Kasumi-1 (cell line): ENCODE measurements at places on chromosomes 2 and 18.

DNA sequence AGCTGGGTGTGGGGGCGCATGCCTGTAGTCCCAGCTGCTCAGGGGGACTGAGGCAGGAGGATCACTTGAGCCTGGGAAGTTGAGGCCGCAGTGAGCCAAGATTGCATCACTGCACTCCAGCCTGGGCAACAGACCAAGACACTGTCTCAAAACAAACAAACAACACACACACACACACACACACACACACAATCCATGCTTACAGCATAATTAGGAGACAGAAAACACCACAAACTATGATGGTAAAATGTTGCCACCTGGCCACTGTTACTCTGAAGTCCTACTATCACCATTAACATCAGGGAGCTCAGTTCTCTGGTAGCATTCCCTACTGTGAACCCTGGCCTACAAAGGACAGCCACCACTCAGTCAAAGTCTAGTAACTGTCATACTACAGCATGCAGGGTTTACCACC lies 18.3 kb downstream of the DNPEP start:
- DNase-seq, result no peak

GRCh38 chr2:141863964-141864363 lies 266.9 kb downstream of the LRP1B start:
- no peak for DNase-seq

DNA sequence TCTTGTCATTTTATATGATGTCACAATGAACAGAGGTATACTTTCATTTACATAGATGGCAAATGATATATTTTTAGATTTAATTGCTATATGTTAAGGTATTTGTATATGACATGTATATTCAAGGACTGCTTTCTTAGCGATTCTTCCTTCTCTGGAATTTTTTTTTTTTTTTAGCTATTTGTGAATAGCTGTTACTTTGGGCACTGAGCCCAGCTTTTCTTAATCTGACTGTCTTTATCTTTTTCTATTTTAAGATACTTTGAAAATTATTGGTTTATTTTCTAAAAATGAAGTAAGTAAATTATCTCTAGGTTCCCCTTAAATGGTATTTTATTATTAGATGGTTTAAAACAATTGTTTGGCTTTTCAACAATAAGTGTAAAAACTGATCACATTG lies 4.0 kb upstream of the GLS start:
- DNase-seq, result no peak

GRCh38 chr2:138121666-138122661 lies 157.7 kb downstream of the HNMT start:
- DNase-seq, result no peak

- no peak for DNase-seq
Measured at GRCh38 chr2:240462073-240462706, 26.7 kb downstream of the GPC1 start.

DNA sequence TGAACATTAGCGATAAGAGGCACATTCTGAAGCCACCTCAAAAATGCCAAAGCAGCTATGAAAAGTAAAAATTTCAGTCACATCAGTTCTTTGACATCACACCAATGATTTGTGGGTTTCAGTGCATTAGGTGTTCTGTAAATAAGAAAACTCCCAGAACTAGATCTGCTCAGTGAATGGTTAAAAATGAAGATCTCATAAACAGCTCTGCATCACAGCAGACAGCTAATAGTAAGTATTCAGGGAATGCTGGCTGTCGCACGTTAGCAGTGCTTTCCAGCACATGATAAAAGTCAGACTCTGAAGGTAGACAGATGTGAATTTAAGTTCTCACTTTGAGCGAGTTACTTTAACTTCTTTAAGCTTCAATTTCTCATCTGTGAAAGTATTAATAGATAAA lies 154.9 kb downstream of the SATB2 start:
- DNase-seq, result no peak

GRCh38 chr18:2471523-2471922 lies 99.8 kb downstream of the METTL4 start:
- no peak for DNase-seq

DNA sequence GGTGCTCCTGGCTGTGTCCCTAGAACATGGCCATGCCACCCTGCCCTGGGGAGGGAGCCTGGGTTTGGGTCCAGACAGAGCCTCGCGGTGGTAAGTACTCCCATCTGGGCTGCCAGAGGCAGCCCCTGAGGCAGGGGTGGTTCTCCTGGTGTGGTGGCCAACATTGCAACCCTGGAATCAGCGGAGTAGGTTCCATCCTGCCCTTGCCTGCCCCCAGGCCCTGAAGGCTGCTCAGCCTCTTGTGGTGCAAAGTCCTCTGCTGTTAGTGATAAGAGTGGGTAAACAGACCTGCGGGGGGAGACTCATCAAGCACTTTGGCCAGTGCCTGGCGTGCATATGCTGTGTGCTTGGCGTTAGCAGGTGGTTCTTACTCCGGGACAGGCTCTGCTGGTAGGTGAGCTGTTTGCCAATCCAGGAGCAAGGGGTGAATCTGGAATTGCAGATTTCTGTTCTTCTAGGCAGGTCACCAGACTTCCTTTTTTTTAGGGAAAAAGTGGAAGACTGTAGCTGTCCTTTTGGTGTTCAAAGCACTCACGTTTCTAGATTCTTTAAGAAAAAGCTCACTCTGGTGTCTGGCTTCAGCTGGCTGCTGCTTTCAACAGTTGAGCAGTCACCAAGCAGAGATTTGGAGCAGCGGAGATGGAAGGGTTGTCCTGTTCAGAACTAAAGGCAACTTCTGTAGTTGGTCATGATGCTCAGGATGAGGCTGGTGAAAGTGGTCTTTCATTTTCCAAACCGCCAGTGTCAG lies 3.2 kb downstream of the CNNM3 start:
- DNase-seq, result no peak

GRCh38 chr2:150690261-150690660 lies 202.8 kb upstream of the RND3 start:
- DNase-seq, result no peak

DNA sequence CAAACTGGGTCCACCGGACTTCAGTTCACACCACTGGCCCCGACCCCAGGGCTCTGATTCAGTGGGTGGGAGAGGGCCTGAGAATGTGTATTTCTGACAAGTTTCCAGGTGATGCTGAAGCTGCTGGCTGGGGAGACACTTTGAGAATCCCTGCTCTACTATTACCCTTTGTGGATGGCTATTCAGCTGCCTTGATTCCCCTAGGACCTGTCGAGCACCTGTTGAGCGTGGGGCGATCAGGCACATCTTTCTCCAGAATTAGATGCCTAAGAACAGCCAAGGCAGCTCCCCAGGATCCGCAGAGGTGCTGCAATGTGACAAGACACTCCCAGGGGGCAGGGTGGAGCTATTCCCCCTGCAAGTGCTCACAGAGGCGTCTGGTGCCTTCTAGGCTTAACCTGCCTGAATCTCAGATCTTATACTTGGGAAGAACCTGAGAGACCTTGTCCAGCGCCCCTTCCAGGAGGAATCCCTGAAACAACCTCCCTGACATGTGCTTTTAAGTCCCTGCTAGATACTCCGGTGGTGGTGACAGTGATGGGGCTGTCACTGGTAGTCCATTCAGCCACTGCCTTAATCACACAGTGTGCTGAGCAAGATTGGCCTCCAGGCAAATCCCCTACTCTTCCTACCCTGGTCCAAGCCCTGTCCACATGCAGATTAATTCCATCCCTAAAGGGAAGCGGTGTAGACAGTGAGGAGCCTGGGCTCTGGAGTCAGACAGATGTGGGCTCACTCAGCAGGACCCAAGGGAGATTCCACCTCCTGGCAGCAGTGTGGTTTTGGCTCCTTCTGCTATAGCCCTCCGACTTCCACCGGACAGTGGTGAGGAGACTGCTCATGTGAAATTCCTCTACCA lies 43.4 kb upstream of the OTOF start:
- peak; percentile 39 for DNase-seq

DNA sequence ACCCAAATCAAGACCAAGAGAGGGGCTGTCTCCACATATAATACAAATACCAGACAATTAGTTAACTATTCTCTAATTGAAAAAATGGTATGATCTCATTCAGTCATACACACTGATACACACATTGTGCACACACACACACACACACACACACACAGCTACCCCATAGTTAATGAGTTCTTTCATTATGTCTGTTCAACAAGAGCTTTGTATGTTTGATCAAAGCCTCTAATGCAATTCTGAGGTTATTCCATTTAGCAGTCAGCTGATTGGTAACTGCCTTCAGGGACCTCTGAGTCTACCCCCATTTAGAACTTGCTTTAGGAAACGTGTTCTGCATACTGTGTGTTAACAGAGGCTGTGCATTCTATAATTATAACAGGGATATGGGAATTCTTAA lies 741.4 kb upstream of the LRRTM4 start:
- no peak for DNase-seq

DNA sequence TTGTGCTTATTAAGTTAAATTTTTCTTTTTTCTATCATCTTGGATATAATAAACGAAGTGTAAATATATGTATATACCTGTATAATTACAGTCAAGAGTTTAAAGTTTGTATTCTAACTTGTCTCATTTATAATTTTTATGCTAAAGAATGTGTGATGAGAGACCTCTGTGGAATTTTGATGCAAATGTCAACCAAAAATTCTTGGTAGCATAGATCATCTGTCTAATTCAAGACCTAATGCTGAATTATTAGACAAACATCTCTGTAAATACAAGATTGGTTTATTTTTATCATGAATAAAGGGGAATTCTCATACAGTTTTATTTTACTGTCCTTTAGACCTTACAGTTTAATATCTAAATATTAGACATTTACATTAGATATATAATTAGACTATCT lies 149.2 kb upstream of the VWC2L start:
- no peak for DNase-seq

- no peak for DNase-seq
Measured at GRCh38 chr2:127645395-127646291, at the start of gene GPR17. GPR17 (plus strand) TSS chr2:127646153; CDS start chr2:127650736, 4,583 bp downstream.

DNA sequence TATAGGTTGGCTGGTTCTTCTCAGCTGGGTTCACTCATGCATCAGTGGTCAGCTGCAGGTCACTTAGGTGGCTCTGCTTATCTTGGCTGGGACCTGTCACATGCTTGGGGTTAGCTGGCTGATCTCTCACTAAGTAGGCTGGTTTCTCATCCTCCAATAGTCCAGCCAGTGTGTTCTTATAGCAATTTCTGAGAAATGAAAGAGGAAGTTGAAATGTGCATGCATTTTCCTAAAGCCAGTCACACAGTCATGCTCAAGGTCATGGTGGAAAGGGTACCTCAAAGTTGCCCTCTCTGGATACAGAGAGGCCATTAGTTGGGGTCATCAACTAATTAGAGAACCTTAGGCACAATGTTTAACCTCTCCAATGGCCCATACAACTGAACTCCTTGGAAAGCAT lies 64.4 kb downstream of the KLHL29 start:
- DNase-seq, result peak; percentile 32

- no peak for DNase-seq
Measured at GRCh38 chr2:206442833-206443734, at the start of gene ADAM23. ADAM23 (plus strand) TSS chr2:206443532; CDS start chr2:206443867, 335 bp downstream.

DNA sequence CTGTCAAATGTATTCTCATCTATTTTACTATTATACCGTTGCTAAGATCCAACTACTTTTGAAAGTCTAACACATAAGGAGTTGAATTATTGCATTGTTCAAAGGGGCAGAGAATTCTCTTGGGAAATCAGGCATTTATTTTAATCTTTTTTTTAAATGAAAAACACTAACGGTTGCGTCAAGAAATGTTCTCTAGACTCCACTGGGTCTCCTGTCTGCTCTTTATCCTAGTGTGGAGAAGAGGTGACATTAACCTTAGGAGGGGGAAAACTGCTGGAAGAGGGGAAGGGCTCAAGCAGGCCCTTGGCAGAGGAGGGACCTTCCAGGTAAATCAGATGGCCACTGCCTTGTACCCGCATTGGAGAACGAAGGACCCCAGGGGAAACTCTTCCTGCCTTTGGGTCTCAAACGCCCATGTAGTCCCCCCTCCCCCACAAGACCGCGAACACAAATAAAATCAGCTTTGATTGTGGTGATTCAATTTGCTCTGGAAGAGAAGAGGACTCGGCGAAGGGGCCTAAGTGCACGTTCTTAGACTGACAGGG lies 1.1 kb upstream of the APCDD1 start:
- no peak for DNase-seq

DNA sequence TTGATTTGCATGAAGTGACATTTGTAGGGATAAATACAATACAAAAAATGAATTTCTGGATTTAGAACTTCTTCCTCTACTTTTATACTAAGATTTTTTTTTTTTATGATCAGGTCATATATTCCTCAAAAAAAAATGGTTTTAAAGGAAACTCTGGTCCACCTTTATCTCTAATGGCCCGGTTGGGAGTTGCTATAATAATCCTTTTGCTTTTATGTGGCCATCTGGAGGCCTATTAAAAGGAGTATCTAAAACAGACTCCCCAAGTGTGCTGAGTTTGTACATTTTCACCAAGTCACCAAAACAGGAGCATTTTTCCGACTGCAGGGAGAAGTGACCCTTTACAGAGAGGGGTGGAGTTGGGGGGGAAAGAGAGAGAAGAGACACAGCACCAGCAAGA lies 329.2 kb upstream of the FIGN start:
- DNase-seq, result no peak

GRCh38 chr2:71358931-71359671 lies 27.5 kb downstream of the ZNF638 start:
- no peak for DNase-seq

- DNase-seq, result no peak
Measured at GRCh38 chr2:21234464-21235120, 110.8 kb downstream of the TDRD15 start.

GRCh38 chr2:99691926-99692325 lies 202.1 kb upstream of the REV1 start:
- no peak for DNase-seq

- DNase-seq, result peak; percentile 4
Measured at GRCh38 chr2:241443486-241444223, 64.7 kb downstream of the STK25 start.

DNA sequence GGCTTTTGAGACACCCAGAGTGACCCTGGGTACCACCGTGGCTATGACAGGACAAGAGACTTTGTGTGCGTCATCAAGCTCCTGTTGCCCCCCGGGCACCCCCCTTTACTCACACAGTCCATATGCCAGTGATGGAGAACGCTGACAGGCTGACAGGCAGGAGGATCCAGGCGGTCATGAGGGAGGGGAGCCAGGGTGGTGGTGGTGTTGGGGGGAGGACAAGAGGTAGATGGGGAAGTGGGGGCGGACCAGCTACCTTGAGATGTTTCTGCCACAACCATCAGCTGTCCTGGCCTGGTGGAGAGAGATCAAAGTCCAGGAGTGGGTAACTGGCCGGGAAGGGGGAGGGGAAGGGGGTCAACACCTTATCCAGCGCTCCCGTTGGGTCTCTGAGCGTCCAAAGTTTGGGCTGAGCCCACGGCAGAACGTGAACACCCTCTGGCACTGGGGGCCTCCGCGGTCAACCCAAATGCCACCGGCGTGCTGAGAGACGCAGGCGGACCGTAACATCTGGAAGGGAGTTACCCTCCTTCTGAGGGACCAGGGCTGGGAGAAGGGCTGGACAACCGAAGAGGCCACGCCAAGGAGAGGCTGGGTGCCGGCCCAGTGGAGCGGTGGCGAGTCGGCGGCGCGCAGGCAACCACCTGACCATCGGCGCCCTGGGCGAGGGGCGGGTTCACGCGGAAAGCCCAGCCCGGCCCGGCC lies 575 bp downstream of the TMEM150A start:
- DNase-seq, result no peak

- no peak for DNase-seq
Measured at GRCh38 chr2:239019183-239019581, 171.3 kb downstream of the TWIST2 start.

GRCh38 chr2:29921560-29921915 lies at the start of gene ALK:
ALK (minus strand) TSS chr2:29921586; CDS start chr2:29920659, 927 bp downstream.
- peak; percentile 91 for DNase-seq
